ENCODE measurements at places on chromosomes 7 and 10.

DNA sequence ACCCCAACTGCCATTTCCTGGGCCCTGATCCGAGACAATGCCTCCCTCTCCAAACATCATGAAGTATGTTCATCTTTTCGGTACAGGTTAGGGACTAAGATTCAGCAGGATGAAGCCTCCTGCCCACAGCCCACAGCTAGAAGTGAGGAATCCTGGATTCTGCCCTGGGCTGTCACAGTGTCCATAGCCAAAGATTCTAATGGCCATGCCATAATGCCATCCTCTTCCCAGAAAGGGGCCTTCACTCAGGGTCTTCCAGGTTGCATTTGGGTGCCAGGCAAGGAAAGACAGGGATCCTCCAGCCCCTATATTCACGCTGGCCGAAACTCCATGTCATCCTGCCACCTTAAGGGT, 15.7 kb upstream of the ZMIZ1 start:
- no peak for DNase-seq

DNA sequence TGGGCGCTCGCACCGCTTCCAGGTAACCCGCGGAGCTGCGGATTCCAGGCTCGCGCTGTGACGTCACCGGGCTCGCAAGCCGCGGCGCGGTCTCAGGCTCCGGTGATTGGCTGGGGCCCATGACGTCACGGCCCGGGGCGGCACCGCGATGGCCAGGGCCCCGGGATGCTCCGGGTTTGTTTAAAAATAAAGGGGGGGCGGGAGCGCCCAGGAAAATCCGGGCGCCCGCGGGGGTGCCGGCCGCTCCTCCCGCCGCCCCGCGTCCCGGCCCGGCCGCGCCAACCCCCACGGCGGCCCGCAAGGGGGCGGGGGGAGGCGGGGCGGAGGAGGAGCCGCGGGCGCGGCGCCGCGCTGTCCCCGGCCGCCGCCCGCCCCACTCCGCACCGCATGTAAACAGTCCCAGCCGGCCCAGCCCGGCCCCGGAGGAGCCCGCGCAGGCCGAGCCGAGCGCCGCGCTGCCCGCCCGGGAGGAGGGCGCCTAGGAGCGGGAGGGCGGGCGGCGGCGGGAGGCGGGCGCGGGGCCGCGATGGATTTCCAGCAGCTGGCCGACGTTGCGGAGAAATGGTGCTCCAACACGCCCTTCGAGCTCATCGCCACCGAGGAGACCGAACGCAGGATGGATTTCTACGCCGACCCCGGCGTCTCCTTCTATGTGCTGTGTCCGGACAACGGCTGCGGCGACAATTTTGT, at the start of gene MTURN:
TSS of gene MTURN (plus strand) at position 376 of the 690 bp plus-strand sequence. CDS start at position 527, 151 bp downstream.
- peak; percentile 92 for DNase-seq

DNA sequence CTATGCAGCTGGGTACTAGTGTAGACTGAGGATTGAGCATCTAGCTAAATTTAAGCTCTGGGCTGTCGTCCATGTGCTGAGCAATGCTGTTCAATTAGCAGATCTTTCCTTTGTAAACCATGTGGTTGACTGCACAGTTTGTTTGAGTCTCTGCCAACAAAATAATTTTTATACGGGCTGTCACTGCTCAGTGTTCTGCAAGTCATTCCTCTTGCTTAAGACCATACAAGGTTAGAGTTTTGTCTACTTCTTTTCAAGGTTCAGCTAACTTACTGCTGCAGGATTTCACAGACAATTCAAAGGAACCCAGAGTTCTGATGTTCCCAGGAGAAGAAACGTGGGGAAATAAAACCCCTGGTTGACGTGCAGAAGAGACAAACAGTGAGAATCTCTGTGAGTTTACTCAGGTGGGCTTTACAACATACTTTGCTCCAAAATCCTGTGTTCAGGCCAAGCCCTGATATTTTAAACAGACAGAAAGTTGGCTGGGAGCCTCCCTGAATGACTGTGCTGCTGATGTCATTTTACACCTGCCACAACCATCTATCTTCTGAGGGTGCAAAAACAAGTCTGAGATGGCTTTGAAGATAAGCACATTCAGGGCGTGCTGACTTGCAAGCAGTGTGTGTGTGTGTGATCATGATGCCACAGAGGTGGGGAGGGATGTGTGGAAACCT, 177.1 kb upstream of the SVIL start:
- peak; percentile 61 for DNase-seq

- DNase-seq, result peak; percentile 78
Observed at GRCh38 chr10:45000752-45001380, at the start of gene ZNF22. TSS of gene ZNF22 (plus strand) at chr10:45000923. CDS start at chr10:45003369, 2,446 bp downstream.

GRCh38 chr7:13181216-13181615, 493.8 kb downstream of the ARL4A start:
- DNase-seq, result no peak

- no peak for DNase-seq
Observed at GRCh38 chr7:147937428-147937827, 653.1 kb upstream of the C7orf33 start.

GRCh38 chr10:44854693-44855350, 56.3 kb upstream of the TMEM72 start:
- no peak for DNase-seq

GRCh38 chr7:27920281-27920946, 180.5 kb downstream of the TAX1BP1 start:
- DNase-seq, result no peak

DNA sequence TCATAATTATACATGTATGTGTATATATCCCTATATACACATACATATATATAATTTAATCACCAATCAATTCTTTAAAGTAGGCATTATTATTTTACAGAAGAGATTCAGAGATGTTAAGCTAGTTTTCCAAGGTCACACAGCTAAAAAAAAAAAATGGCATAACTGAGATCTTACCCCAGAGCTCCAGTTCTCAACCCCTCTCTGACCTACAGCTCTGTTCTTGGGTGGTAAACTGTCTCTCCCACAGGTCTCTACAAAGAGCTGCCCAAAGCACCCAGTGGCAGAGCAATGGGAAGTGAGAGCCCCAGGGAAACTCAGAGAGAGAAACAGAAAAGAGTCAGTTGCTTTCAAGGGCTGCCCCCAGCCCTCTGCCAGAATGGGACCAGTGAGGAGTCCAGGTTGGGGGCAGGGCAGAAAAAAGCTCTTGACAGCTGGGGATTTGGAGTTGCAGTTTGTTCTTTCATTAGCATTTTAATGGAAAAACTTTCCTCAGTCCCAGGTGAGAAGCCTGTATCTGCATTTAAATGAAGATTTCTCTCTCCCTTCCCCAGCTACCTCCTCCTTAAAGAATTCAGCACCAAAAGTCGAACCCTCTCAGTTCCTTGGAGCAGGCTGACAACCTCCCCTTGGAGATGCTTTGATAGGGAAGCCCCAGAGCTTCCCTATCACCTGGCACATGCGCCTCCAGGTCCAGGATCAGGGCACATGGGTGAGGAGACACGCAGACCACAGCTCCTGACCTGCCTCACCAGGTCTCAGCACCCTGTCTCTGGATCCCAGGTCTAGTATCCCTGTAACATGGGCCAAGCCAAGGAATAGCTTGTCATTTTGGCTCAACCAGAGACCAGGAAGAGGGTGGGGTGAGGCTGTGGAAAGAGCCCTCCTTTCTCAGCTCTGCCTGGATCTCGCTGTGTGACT, 388.1 kb downstream of the PLXNA4 start:
- DNase-seq, result no peak

DNA sequence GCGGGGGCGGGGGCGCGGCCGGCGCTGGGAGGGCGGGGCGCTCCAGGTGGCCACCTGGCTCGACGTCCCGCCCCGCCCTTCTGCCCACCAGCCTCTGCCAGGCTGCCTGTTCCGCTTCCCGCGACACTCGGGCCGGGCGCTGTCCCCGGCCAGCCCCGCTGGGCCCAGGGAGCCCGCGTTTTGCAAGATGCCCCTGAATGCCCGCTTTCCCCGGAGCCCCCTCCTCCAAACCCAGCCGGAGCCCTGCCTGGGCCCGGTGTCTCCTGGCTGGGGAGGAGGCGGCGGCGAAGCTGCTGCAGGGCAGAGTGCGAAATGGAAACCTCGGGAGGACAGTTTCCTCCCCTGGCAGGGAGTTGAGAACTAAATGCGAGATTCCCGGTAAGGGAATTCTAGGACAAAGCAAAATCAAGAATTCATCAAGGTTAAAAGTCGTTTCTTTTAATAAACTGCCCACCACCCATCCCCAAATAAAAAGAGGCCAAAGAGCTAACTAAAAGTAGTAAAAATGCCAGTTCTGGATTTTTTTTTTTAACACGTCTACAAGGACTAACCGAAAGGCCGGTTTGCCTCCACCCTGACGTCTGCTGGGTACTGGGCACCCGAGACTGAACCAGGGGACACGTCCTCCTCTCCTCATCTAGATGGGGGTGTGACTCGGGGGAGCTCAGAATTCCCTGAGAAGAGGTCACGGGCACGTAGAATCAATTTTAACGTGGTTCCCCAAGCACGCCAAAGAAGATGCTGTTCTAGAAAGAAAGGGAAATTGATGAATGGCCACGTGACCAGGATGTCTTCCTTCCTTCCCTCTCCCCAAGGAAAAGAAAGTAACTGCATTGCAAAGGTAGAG, 200.4 kb upstream of the NFE2L3 start:
- DNase-seq, result no peak

- no peak for DNase-seq
Observed at GRCh38 chr7:7512861-7513597, 22.6 kb downstream of the COL28A1 start.

DNA sequence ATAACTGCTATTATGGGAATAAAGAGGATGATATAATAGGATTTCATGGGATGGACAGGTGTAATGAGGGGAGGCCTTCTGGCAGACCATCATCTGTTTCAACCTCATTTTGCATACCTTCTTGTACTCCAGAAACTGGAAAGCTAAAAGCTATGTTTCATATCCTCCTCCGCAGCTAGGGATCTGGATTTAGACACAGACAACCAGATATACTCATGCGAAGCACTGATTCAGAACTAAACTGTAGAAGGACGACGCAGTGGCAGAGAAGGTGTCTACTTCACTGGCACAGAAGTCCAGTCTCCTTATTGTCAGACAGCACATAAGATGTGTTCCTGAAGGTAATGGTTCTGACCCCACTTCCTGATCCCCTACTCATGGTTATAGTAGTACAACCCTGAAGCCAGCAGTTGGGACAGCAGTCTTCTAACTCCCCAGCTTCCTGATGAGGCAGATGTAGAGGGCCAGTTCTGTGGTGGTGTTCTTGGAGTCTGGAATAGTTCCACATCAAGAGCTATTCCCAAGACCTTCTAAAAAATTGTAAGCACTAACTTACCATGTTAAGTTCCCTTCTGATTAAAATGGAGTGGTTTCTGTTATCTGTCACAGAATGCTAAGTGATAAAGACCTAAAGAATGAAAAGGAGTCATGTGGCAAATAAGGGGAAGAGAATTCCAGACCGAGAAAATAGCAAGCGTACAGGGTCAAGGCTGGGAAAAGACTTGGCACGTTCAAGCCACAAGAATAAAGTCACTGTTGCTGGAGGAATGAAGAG, 550.3 kb downstream of the GRM8 start:
- DNase-seq, result no peak

- no peak for DNase-seq
Observed at GRCh38 chr7:73366990-73367389, 39.0 kb downstream of the FKBP6 start.

DNA sequence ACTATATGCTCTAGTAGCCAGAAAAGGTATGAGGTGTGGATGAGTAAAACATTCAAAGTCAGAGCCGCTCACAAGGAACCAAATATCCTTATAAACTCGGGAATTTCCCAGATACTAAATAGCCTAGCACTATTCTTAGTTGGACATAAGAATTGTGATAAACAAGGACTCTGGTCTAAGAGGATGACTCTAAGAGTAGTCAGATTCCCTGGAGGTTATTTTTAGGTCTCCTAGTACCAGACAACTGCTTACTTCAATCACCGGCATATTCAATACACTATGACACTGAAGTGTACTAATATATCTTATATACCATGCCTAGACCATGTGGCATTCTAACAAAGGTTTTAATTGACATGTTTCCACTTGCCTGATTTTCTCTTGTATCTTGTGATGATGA, 56.5 kb downstream of the LMBR1 start:
- no peak for DNase-seq

DNA sequence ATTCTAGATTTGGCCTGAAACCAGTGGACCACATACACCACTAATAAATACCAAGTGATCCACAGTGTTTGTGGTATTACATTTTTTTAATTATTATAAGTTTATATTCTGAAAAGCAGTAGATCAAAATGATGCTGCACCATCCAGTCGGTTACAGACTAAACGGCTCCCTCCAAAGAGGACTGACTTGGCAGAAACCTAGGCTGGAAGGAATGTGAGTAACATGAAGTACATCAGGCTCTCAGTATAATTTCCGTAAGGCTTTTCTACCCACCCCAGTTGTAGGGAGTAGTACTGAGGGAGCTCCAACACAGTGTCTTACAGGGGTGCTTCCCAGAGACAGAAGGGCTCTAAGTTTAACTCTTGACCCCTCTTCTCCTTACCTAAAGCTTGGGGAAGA, 119.5 kb downstream of the TRRAP start:
- DNase-seq, result no peak

DNA sequence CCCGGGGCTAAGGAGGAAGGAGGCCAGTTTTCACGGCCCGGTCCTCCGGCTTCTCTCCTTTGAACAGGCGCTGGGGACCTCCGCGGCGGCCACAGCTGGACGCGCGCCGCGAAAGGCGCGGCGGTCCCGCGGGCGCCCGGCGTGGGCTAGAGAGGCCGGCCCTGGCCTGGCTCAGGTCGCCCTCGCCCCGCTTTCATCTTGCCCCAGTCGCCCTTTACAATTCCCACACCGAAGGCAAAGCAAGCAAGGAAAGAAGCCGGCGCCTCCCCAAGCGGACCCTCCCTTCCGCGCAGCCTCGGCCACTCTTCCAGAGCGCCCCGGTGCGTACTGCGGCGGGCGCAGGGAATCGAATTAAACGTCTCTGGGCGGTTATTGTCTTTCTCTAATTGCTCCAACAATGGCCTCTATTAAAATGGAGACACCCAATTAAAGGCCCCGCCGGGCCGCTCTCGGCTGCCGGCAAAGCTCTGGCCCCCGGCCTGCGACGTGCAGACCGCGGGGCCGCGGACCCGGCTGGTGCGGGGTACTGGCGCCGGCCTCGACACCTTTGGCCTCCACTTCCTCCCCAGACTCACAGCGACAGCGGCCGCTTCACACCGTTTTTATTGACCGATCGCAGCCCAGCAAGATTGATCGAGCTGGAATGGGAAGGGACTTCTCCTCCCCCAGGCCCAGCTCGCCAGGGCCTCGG, 4.5 kb upstream of the GATA3 start:
- DNase-seq, result peak; percentile 39

DNA sequence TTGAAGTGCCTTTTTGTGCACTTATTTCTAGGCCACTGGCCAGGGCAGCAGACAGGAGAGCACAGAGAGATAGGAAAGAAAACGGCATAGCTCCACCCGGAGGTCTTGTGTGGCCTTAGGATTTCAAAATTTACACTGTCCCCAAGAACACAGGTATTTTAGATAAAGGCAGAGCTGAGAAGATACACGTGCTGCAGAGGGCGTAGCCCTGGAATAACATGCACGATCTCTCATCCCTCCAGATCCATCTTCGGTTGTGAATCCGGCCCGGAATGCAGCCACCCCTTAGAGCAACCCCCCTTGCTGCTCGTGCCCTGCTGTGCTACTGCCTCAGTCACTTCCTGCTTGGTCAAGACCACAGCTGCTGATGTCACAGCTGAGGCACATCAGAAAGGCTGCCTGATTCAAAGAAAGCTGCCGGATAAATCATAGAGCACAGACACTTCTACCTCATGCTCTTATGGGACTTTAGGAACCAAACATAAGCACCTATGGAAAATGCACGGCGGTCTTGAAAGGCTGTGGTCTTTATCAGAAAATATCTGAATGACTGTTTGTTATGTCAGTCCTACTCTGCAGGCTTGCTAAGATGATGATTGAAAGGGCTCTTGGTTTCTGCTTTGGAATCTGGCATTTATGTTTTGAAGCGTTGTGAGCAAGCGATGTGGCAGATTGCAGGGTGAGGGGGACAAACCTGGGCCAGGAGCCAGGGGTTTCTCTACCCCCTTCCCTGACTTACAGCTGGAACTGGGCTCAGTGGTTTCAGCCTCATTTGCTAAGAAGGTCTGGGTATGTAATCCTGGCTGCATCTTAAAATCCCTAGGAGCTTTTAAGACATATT, 152.0 kb downstream of the SVIL start:
- DNase-seq, result peak; percentile 68

All from activated CD4-positive, alpha-beta T cell treated with anti-CD3 and anti-CD28 coated beads for 36 hours (primary cell).